ELF-1 (cell line): ENCODE measurements at places on chromosomes 6 and 20.

DNA sequence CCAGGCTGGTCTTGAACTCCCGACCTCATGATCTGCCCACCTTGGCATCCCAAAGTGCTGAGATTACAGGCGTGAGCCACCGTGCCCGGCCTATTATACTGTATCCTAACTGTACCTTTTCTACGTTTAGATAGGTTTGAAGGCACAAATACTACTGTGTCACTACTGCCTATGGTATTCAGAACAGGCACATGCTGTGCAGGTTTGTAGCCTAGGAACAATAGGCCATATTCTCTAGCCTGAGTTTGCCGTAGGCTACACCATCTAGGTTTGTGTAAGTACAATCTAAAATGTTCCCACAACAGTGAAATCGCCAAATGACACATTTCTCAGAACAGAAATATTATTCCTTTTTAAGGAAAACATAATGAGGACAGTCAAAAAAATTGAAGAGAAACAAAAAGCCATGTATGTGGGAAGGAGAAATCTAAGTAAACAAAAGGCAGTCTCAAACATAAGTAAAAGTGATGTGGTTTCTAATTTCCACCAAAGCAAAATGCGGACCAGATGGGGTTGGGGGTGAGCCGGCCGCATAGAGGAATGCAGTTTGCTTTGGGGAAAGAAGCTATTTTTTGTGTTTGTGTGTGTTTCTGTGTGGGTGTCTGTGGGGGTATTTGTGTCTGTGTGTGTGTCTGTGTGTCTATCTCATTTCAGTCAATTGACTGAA is 192.6 kb upstream of the SALL4 start:
- no peak for DNase-seq

DNA sequence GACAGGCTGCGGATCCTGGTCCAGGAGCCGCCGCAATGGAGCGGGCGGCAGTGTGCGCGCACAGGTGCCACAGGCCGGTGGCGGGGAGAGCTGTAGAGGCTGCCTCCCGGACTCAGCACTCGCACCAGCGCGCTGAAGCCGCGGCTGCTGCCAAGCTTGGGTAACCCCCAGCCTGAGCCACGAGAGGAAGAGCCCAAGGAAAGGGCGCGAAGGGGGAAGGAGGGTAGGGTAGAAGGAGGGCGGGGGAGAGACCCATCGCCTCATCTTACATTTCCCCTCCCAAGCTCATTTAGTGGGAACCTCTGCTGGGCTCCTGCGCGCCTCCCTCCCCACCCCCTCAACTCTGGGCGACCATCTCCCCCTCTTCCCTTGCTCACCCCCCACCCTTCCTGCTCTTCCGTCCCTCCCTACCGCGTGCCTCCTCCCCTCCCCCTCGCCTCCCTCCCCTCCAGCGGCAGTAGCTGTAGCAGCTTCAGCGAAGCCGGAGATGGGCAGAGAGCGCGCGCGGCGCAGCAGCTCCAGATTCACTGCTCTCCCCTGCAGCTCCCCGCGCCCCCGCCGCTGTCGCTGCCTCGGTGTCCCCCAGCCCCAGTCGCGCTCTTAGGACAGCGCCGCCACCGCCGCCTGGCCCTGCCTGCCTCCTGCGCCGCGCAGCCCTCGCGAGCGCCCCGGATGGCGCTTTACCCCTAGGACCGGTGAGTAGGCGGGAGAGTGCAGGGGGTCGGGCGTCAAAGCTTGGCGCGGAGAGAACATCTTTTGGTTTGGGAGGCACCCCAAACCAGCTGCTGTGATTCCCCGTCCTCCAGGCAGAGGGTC is at the start of gene FUT9:
TSS of gene FUT9 (plus strand) at position 457 of the 816 bp plus-strand sequence. CDS start 187,182 bp downstream, outside the sequence.
- DNase-seq = peak; percentile 66

DNA sequence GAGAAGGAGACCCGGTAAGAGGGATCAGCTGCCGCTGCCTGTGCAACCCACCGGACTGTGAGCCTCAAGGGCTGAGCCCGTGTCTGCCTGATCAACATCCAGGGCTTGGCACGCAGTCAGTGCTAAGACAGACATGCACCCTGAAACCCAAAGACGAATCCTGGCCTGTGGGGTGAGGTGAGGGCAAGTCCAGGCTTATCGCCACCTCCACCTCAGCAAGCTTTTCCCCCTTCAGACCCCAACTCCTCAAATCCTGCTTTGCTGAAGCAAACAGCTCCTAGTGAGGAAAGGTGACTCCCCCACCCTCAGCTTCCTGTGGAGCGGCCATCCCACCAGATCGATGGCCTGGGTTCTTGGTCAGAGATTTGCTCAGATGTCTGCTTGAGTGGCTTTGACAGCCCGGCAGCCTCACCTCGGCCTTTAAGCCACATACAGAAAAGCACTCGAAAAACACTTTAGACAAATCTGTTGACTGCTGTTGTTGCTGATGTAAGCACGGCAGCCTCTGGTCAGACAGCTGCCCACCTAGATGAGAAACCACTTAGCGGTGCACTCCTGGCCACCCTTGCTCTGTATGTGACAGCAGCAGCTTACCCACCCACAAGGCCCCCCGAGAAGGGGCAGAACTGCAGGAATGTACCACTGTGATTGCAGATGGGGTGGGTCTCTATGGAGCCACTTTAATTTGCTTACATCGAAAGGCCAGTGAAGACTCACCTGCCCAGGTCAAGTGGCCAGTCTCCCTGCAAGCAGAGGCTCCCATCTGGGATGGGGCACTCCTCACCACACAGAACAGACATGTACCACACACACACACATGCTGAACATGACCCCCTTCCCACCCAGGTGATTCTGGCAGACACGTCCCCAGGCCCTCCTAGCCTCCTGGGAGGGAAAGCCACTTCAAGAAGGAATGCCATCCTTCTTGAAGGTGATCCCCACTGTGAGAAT is 14.8 kb downstream of the MTCH1 start:
- no peak for DNase-seq

DNA sequence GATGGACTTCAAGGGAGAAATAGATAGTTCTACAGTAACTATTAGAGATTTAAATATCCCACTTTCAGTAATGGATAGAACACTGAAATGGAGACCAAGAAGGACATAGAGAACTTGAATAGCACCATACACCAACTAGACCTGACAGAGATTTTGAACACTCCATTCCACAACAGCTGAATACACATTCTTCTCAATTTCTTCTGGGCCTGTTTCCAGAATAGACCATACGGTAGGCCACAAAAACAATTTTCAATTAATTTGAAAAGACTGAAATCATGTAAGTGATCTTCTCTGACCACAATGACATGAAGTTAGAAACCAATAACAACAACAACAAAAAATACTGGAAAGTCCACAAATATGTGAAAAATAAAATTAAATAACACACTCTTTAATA is 979.1 kb upstream of the FLRT3 start:
- DNase-seq = no peak
